ENCODE measurements at places on chromosomes 7 and 10.

DNA sequence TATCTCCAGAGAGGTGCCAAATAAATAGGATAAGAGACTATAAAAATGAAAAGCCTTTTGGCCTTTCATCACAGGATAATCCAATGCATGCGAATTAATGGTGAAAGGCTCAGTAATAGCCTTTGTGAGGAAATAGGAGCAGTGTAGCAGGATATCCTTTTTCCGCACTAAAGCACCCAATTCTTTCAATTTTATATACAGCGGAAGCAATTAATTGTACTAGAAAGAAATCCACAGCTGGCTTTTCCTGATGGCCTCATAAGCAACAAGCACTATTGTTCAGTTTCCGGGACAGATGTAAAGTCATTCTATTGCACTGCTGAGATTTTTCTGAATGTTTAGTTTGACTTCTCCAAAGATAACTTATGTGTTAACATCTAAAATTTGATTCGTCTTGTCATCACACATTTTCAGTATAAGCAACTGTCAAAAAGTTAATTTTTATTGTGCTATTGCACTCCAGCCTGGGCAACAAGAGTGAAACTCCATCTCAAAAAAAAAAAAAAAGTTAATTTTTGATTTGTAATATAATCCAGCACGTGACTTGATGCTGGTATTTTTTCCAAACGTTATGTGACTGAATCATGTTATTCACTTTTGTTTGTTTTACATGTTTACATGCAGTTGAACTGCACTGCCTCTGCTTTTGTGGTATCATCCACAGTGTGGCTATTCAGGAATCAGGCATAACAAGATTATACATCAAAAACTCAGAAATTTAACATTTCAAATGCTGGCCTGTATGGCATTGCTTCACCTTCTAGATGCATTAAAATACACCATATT lies 8.4 kb upstream of the BMPR1A start:
- no peak for DNase-seq

DNA sequence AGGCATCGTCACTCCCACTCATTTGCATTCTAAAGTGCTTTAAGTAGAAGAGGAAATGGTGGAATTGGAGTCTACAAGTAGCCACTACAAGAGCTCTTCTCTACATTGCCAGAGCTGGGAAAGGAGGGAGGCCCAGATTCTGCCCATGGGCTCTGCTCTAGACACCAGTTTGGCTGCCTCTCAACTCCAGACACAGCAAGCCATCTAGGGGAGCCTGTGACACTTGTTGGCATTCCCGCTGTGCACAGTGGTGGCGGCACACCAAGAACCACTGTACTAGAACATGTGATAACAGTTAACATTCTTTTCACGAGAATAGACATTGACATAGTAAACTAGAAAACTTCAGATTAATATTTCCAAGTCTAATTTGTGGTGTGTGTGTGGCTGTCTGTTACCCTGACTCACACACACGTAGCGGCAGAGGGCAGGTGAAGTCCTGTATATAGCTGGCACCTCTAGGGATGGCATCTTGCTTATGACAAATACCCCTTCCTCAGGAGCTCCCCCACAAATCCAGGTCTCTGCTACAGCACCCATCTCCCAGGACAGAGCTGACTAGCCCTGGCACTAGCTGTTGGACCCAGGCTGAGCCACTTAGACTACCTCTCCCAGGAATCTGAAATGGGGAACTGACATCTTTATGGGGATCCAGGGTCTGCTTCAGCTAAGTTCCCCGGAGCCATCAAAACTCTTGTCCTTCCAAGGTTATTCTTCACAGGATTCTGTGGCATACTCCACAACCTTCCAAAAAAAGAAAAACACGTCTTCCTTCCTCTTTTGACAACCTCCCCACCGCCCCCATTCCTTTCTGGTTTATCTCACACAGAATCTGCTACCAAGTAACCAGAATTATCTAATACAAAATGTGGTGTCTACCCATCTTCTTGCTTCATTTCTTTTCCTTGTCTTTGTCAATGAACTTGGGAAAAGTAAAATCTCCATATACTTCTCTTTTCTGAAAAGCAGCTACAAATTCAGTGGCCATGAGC lies 54.7 kb upstream of the MRLN start:
- no peak for DNase-seq

DNA sequence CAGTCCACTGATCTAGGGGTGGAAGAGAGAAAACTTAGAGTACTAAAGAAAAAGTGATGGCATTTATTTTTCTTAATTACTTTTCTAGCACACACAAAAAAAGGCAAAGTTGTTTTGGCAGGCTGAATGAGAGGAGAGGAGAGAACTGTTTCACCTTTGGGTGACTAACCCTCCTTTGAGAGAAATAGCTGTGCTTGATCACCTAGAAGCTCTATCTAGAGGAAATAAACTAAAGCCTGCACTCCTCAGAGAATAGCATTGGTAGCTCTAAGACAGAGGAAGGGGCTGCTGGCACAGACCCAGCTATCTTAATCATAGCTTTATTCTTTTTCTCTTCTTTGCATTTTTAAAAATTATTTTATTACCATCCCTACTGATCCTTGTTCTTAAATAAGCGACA lies 6.3 kb downstream of the TMEM243 start:
- DNase-seq = no peak

GRCh38 chr7:121214657-121215056 lies 114.1 kb upstream of the WNT16 start:
- no peak for DNase-seq

DNA sequence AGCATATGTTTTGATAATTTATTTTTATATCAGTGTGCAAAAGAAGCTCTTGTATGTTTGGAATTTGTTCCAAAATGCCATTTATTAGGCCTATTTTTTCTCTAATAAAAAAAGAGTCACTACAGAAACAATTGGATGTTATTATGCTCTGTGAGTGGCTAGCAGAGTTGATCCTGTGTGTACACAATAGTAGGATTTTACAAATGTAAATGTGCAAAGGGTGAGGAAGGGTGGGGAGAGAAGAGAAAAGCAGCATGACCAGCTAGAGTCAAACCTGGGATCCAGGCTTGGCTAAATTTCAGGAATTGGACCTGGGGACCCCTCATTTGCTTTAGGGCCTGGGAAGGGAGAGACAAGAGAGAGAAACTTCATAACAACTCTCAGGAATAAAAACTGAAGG lies 32.5 kb downstream of the SEMA3A start:
- no peak for DNase-seq

GRCh38 chr7:79529881-79530235 lies 76.4 kb upstream of the MAGI2 start:
- no peak for DNase-seq

DNA sequence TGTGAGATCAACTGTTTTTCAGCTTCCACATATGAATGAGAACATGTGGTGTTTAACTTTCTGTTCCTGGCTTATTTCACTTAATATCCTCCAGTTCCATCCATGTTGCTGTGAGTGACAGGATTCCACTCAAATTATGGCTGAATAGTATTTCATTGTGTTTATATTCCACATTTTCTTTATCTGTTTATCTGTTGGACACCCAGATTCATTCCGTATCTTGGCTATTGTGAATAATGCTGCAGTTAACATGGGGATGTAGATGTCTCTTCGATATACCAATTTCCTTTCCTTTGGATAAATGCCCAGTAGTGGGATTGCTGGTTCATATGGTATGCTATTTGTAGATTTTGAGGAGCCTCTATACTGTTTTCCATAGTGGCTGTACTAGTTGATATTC lies 47.9 kb downstream of the GALNT11 start:
- DNase-seq = no peak

GRCh38 chr7:108419961-108420908 lies 36.0 kb downstream of the NRCAM start:
- DNase-seq = no peak

GRCh38 chr7:76206633-76207032 lies 4.9 kb downstream of the SRRM3 start:
- DNase-seq = no peak

DNA sequence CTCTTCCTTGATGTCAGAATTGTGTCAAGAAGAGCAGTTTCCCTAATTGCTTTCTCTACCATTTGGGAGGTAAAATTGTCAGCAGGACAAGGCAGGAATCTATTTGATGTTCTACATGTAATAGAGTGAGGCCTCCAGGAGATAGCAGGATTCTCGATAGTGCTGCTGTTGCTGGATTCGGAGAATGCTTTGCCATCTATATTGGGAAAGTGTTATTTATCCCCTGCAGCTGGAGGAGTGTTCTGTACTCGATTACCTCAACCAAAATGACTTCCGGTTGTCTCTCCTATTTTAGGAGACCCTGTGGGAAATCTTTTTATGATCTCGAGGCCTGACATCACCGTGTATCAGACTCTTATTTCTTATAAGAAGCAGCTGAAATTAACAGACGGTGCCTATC lies 217.1 kb downstream of the TMEM178B start:
- no peak for DNase-seq

DNA sequence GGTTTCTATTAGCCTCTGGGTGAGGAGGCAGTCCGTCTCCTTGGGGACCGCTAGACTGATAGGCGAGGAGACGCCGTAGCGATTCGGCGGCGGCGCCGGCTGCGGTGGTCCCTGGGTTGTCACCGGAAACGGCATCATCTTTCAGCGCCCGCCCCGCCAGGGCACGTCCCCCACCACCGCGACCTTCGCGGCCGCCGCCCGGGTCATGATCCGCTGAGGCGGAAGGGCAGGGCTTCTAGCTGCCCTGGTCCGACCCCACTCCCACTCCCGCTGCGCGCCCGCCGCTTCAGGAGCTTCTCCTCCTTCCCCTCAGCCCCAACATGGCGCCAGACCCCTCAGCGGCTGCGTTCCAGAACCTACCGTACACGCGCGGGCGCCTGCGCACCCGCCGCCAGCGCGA lies at the start of gene PAPOLB:
Gene PAPOLB (minus strand): TSS at position 358 of the 400 bp plus-strand sequence. CDS start 220 bp downstream, at position 138.
- no peak for DNase-seq

GRCh38 chr10:45091968-45092367 lies 91.2 kb downstream of the ZNF22 start:
- no peak for DNase-seq

- no peak for DNase-seq
Measured at GRCh38 chr10:26627324-26627723, 70.2 kb upstream of the PDSS1 start.

- DNase-seq = no peak
Measured at GRCh38 chr10:125857185-125857760, 23.8 kb downstream of the DHX32 start.

DNA sequence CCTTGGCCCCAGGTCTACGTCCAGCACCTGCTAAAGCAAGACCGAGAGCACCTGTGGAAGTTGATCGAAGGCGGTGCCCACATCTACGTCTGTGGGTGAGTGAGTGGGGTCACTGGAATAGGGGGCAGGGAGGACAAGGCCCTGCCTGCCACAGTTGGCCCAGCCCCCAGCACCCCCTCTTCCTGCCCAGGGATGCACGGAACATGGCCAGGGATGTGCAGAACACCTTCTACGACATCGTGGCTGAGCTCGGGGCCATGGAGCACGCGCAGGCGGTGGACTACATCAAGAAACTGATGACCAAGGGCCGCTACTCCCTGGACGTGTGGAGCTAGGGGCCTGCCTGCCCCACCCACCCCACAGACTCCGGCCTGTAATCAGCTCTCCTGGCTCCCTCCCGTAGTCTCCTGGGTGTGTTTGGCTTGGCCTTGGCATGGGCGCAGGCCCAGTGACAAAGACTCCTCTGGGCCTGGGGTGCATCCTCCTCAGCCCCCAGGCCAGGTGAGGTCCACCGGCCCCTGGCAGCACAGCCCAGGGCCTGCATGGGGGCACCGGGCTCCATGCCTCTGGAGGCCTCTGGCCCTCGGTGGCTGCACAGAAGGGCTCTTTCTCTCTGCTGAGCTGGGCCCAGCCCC lies 8.1 kb downstream of the TMEM120A start:
- no peak for DNase-seq

DNA sequence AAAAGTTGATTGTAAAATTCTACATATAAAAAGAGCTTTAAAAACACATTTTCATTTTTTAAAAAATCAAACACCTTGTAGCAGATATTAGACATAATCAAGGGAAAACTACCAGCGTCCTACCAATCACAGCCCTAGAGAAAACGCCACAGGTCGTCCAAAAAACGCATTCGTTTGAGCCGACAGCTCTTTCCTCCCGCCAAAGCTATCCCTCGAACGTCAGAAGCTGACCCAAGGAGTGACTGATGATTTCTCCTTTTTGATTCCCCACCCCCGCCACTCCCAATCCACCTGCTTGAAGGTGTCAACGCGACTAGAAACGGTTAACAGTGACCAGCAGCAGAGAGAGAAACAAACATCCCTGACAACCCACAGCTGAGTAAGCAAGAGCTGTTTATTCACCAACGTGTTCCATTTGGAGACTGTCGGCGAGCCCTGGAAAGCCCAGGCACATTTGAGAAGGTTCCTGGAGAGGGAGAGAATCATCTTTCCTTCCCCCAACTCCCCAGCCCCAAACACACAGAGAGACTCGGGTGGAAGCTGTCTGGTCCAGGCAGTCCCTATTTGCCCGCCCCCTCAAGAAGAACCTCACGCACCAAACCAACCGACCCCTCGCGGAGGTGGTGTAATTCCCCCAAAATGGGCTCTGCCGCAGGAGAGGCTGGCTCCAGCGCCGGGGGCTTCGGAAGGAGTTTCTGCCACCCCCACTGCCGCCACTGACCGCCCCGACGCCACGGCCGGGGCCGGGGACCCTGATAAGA lies 622 bp downstream of the CPEB3 start:
- DNase-seq = no peak

DNA sequence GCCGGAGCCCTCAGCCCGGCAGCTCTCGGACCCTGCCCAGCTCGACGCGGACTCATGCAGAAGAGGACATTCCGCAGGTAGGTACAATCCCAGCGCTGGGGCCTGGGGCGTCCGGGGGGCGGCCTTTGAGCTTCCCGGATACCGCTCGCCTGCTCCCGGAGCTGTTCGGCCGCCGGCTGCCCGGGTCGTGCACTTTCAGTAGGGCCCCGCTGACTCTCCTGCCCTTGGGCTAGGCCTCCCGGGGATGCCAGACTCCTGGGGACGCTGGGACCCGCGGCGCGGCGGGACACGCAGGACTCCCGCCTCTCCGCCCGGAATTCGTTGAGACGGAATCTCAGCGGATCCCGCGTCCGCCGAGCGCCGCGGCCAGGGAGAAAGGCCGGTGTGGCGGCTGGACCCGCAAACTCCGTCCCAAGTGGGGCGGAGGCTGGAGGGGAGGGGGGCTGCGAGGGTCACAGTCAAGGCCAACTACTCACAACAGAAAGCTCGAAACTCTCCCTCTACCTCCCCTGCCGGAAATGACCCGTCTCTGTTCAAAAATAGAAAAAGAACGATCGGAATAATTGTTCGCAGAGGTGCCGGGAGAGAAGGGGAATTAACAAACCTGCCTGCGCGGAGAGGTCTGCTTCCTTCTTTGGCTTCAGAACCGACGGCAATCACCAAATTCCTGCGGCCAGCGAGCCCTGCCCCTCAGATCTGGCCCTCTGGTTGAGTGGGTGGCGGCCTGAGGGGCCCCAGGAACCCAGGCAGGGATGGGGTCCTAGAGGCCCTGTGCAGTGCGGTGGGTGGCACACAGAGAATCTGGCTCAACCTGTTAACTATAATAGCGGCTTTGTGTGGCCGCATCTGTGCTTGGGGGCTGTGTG lies 9.2 kb downstream of the TLX1 start:
- DNase-seq = no peak

Measured in GM12891 (cell line).